ENCODE measurements at places on chromosomes 4 and X.

DNA sequence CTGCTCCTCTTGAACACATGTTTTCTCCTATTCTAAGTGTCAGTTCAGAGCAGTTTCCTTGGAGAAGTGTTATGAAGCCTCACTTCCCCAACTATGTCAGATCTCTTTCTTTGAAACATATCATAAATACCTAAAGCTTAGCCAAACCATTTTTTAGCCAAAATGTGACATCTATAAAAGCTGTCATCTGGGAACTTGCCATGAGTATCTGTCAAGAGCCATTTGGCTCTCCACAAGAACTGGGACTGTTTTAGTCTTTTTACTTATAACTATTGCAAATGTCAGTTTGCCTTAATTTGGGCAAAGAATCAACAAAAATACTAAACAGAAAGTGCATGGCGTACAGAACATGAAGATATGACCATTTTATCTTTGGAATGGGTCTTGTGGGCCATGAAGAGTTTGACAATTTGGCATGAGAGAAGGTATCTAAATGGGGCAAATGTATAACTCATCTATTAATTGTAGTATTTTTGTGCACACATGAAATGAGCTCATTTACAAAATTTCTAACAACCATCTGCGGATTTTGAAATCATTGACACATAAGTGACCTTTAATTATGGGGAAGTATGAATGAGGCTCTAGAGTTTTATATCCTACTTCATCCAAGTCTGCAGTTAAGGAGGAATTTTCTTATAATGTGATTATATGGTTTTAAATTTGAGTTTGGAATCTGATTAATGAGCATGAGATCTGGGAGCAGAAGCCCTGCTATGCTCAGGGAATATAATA lies 129.1 kb upstream of the PACRGL start:
- DNase-seq, result no peak

- DNase-seq, result no peak
These were observed 19.3 kb downstream of the JAKMIP1 start for GRCh38 chr4:6180841-6181631.

- DNase-seq, result no peak
These were observed 359.1 kb upstream of the PABPC4L start for GRCh38 chr4:134560728-134561127.

DNA sequence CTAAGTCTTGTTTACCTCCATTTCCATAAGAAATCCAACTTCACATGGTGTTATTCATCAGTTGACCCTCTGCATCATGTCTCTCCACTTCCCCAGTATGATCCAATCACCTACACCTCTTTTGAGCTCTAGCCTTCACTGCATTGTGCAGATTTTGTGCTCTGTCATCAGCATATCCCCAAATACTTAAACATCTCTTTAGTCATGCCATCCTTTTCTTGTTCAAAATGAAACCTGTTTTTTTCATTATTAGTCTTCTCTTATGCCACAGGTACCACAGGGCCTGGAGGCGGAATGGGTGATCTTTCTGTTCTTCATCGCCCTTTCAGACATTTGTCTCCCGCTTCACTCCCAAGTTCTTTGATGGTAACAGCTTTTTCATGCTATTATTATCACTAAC lies 382.7 kb upstream of the GALNTL6 start:
- DNase-seq, result no peak

DNA sequence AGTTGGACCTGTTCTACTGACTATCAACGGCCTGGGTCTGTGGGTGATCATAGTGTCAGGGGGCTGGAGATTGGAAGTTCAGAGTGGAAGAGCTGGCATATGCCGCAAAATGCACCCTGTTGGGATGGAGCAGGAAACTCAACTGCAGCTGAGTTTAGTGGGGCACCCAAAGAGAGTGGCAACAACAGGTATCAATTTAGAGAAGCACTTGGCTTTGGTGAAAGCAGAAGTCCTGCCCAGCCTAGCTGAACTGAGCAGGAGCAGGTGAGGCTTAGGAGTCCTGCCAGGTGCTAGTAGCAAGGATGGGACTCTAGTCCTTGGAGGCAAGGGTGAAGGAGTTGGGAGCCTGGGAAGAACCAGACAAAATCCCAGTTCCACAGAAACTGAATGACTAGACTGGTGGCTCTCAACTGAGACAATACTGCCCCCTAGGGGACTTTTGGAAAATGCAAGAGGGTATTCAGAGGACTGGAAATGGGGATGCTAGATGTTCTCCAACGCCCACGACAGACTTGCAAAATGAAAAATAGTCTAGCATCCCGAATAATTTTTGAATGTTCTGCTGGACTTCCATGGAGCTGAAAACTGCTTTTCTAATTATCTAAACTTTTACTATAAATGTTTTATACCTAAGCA lies 49.4 kb downstream of the RTL9 start:
- peak; percentile 0 for DNase-seq

DNA sequence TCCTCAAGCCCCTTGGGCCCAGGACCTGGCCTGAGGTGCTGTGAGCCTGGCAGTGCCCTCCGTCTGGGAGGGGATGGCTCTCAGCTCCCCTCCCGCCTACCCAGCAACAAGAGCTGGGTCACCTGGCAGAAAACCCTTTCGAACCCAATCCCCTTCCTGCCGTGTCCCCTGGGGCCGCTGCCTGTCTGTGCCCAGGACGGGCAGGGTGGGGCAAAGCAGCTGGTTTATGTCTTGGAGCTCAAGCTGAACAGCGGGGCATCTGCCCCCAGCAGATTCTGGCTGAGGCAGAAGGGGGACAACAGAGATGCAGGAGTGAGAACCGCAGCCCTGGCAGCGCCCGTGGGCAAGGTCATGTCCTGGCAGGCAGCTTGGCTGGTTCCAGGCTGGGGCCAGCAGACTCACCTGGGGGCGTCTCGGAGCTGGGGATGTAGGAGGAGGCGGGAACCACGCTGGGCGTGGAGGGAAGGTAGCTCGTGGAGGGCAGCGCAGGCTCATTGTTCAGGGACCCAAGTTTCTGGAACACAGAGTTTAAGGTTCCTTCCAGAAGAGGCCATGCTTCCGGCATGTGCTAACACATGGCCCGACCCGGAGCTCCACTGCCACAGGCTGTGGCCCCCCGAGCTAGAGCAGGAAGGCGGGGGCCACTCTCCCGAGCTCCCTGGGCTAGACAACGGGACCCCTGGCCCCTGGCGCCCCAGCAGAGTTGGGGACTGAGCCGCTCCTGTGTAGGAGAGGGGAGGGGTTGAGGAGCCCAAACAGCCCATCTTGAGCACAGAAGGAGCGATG lies 24.2 kb downstream of the NELFA start:
- DNase-seq, result no peak

GRCh38 chrX:26574234-26574633 lies 358.3 kb downstream of the MAGEB5 start:
- no peak for DNase-seq
